ENCODE measurements at places on chromosomes 5 and 9.

GRCh38 chr5:62059960-62060359 lies 246.0 kb upstream of the KIF2A start:
- no peak for DNase-seq

DNA sequence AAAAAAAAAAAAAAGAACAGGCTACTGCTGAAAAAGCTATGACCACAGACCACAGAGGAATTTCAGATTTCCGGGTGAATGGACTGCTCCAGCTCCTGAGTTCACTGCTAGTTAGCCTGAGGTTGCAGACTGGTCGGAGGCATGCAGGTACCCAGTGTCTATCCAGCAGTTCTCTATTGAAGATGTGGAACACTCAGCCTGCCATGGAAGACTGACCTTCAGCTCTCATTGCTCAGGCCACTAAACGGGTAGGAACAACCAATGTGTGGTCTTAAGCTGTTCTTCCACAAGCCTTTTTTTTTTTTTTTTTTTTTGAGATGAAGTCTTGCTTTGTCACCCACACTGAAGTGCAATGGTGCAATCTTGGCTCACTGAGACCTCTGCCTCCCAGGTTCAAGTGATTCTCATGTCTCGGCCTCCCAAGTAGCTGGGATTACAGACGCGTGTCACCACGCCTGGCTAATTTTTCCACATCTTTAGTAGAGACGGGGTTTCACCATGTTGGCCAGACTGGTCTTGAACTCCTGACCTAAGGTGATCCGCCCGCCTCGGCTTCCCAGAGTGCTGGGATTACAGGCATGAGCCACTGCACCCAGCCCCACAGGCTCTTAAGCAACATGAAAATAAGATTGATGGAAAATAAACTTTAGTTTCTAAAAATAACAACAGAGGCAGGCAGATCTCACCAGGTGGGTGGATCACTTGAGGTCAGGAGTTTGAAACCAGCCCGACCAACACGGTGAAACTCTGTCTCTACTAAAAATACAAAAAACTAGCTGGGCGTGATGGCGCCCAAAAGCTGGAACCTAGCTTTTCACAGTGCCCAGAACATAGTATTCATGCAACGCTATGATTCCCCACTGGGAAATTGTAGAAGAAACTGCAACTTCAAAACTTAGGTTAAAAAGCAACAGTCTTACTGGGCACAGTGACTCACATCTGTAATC lies 20.0 kb upstream of the NPM1 start:
- DNase-seq = no peak

GRCh38 chr9:127159325-127159801 lies 36.9 kb upstream of the ANGPTL2 start:
- peak; percentile 63 for DNase-seq

- DNase-seq = no peak
These were observed 177.0 kb upstream of the MVB12B start for GRCh38 chr9:126149661-126150060.

DNA sequence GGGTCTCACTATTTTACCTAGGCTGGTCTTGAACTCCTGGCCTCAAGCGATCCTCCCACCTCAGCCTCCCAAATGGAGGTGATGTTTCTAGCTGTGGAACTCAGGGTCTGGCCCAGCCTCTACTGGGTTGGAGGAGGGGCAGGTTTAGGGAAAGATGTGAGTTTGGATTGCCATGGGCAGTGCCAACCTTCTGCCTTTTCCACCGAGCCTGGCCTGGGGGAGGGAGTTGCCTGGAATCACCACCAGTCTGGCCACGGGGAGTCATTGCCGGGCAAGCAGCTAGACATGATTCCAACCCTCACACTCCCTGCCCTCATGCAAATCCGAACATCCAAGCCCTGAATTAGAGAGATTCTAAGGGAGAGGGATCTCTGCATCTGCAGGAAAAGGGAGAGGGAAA lies 21.0 kb upstream of the VDAC1 start:
- DNase-seq = no peak

GRCh38 chr9:129720181-129720864 lies 32.5 kb downstream of the PTGES start:
- DNase-seq = no peak

DNA sequence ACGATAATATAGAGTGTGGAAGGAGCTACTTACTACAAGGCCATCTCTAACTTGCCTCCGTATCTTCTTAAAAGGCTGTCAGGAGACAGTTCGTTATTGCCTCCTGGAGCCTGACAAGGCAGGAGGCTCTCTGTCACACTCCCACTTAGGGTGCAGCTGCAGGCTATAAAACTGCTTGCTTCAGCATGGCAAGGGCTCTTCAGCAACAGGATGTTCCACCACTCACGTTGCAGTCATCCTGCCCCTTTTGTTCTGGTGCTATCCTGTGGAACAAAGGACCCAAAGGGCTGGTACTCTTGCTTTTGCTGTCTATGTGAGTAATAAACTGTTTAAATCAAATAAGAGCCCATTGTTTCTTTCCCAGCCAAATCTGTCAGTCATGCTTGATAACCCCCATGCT lies 508.9 kb downstream of the NTRK2 start:
- DNase-seq = no peak

DNA sequence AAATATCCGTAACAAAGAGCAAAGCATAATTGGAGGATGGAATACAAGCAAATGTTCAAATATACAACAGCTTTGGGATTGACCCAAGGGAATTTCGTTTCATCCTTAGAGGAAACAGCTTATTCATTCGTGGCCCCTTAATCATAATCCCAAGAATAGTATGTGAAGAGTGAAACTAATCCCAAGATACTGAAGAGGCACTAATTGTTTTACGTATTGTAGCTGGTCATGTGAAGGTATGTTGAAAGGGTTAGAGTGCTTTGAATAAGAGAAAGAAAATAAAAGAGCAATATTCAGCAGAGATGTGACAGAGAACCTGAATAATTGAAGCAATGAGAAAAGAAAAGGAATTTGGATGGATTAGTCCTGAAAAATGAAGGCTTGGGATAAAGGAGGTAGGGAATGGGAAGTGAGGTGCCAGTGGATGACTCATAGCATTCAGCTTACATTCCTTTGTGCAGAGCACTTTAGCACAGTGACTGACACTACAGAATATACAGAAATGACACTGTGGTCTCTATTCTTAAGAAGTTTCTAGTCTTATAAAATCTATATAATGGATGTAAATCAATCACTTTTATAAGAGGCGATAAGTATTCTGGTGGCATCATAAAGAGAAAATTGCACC lies 221.9 kb downstream of the TLR4 start:
- DNase-seq = no peak

DNA sequence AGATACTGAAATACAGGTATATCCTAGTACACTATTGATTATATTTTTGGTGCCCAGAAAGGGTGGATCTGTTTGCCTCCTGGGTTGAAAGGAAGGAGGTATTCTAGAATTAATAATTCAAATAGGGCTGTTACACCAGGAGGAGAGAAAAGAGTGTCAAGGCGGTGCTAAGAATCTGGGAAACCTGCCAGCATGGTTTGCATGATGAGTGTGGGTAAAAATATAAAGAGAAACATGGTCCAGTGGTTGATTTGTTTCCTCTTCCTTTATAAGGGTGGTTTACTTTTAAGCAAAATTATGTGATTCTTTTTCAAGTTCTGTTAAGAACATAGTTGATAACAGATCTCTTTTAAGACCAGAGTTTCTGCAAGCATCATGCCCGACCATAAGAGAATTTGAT lies 69.4 kb upstream of the NFIB start:
- DNase-seq = no peak

DNA sequence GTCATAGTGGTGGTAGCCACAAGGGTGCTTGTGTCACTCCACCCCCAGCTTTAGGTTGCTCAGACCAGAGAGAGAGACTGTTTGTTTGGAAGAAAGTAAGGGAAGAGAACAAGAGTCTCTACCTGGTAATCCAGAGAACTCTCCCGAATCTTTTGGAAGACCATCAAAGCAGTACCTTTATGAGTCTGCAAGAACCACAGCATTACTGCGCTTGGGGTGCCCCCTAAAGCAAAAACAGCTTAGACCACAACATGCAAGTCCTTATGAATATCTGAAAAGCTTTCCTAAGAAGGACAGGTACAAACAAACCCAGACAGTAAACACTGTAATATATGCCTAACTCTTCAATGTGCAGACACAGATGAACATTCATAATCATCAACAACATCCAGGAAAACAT lies 1398.6 kb upstream of the C9orf72 start:
- no peak for DNase-seq

DNA sequence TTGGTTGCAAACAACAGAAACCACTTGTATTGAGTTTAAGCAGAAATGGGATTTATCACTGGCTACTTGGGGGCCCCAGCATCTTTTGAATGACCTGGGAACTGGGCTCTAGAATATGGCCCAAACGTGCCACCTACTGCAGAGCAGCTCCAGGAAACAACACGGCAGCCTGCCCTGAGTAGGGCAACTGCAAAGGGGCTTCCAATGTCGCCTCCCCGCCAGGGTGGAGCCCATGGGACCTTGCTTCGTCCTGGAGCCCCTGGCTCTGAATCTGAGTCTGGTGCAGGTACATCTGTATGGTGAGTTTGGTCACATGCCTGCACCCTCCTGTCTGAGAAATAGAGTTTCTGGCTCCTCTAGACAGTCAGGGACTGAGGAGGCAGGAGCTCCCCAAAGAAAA lies 38.6 kb downstream of the BOD1 start:
- DNase-seq = no peak

GRCh38 chr9:112112941-112113681 lies 62.0 kb downstream of the SUSD1 start:
- DNase-seq = no peak

DNA sequence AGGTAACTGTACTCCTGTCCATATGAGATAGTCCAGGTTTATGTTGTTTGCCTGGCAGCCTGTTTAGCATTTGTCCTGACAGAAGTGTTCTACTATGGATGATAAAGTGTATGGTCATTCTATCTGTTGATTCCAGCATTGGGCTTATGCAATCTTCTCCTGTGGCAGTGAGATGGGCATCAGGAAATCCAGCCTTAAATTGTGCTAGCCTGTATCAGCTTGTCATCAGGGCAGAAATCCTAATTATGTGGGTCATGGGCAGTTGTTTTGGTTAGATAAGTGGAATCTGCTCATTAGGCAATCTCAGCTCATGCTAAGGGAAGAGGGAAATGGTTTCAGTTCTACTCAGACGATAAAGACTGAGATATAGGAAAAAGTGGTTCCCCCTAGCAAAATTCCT lies 247.4 kb upstream of the CHD1 start:
- DNase-seq = no peak

DNA sequence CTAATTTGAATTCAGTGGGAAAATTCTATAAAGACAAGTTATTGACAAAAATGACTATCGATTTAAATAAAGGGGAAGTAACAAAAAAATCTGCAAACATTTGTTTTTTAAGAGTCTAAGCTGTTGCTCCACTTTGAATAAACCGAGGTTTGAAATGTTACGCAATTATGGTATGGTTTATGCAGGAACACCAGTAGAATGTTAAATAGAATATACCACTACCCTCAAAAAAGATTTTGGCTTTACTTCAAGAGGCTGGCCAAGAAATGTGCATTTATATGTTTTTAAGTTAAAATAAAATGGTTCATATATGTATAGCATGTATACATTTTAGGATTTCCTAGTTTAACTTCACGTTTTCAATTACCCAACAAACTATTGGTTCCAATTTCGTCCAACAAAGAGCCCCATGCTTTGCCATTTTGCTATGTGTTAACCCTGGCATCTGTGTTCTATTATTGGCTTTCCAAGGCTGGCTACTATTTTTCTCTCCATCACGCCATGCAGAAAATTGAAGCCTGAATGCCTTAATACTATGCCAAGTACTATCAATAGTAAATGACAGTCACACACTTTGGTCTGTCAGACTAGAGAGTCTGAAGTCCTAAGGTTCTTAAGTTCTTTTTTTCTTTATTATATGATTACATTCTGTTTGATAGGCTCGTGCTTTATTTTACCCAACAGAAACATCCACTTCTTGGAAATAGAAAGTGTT lies 171.2 kb downstream of the BRINP1 start:
- DNase-seq = no peak

GRCh38 chr5:55021821-55022220 lies 2.2 kb upstream of the GZMK start:
- DNase-seq = no peak

DNA sequence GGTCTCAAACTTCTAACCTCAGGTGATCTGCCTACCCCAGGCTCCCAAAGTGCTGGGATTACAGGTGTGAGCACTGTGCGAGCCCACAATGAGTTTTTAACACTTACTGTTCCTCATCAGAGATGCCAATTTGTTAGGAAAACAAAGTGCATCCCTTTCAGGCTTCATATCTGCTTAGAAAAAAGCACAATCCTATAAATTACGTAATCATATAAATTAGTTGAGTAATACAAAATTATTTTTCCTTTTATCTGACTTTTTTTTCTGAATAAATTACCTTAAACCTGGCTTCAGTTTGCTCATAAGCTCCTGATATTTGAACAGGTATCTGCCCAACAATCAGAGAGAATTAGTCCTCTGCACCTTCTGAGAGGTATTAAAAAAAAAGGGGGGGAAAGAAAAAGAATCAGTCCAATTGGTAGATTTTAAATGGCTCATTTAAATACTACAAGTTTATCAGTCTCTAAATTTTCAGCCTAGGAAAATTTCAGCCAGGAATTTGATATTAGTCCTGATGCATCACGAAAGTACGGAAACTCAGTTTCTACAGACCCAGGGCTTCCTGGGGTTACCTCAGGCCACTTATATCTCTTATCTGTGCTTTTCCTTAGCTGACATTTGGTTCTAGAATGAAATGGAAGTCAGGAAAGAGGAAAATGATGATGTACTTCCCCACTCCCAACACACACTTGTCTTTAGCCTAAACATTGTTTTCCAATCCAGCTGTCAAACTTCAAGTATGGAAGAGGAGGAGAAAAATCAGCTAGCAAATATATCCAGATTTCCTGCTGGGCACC lies 26.8 kb downstream of the ITGA1 start:
- DNase-seq = no peak

DNA sequence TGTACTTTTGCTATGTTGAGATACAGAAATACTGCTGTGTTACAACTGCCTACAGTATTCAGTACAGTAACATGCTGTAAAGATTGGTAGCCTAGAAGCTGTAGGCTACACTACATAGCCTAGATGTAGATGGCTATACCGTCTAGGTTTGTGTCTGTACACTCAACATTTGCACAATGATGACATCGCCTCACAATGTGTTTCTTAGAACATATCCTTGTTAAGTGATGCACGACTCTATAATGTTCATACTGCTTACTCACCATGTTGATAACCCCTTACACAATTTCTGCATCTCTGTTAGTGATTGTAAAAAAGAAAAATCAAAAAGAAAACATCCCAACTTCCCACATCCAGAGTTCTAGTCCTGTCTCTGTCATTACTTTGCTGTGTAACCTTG lies 450.0 kb downstream of the CCDC171 start:
- DNase-seq = no peak

- DNase-seq = no peak
These were observed 9.7 kb upstream of the SMIM32 start for GRCh38 chr5:136202469-136203205.

- DNase-seq = no peak
These were observed 4.9 kb upstream of the FOXE1 start for GRCh38 chr9:97848215-97848479.

DNA sequence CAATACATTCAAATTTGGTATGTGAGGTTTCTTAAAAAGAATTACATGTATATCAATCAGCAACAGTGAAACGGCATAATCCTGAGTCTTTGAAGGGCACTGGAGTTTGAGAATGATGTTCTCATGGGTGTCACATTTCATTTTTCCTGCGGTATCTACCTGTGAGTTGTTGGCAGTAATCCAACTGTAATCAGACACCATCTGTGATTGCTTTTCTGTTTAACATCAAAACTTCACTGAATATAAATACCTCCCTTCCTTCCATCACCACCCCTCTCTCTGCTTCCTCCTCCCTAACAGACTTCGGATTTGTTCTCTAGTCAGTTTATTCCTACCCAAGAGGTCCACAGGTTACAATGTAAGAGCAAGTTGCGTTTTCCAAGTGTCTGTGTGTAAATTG lies 275.2 kb upstream of the PCSK5 start:
- no peak for DNase-seq
